ENCODE measurements at places on chromosomes 7 and 10. TPM values are rescaled to one million over a fixed set of nuclear protein-coding genes. Genes with fewer than 3 reads are reported as not detected.

GRCh38 chr10:13956826-13957225, 370.1 kb downstream of the PRPF18 start:
- no peaks in the 10 kb centered on the region for H3K4me1 ChIP-seq
- H3K4me3 ChIP-seq: no peak overlapping the region
- H3K27ac ChIP-seq: no peak overlapping the region

- peaks cover 10% of the 10 kb centered on the region for H3K4me1 ChIP-seq
- no peak overlapping the region for H3K27ac ChIP-seq
- no peak overlapping the region for H3K4me3 ChIP-seq
- peaks cover 15% of the 10 kb centered on the region for H3K36me3 ChIP-seq
- H3K27me3 ChIP-seq: no peaks in the 10 kb centered on the region
- no peak for DNase-seq
Observed at GRCh38 chr10:3772361-3773171, 12.4 kb downstream of the KLF6 start.

- H3K4me3 ChIP-seq: no peak overlapping the region
- no peaks in the 10 kb centered on the region for H3K4me1 ChIP-seq
- H3K27ac ChIP-seq: no peak overlapping the region
Observed at GRCh38 chr10:78336402-78336791, 302.7 kb downstream of the RPS24 start.

DNA sequence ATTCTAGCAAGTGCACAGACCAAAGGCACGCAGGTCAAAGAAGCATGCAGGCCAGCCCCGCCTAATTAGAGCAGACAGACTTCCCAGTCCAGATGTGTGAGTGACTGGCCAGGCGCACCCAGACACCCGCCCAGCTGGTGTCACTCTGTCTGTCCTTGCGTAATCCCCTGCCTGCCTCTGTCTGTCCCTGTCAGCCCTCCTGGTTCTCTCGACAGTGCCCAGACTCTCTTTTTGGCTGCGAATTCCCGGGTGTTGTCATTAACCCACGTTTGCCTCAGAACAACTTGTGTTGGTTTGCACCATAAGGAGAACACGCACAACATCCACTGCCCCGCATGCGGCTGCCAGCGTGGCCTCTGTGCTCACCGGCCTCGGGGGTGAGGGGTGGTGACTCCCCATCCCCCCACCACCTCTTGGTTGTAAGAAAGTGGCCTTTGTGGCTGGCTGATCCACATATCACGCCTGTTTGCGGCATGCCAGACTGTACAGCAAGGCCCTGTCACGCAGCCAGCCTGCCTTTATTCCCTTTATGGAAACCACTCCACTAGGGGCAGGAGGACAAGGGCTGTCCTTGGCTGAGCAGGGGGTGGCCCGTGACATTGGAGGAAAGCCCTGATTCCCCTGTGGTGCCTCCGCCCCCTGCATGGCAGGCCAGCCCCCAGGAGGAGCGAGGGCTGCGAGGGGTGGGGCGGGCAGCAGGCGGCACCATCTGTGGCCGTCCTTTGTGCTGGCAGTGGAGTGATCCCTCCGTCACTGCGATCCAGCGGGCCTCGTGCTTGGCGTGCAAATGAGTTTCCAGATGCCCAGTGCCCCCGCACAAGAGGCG, 72.8 kb upstream of the PPIF start:
- peak overlapping the region; percentile 49 for H3K27ac ChIP-seq
- no peaks in the 10 kb centered on the region for H3K27me3 ChIP-seq
- DNase-seq: peak; percentile 30
- H3K4me1 ChIP-seq: peaks cover 12% of the 10 kb centered on the region

DNA sequence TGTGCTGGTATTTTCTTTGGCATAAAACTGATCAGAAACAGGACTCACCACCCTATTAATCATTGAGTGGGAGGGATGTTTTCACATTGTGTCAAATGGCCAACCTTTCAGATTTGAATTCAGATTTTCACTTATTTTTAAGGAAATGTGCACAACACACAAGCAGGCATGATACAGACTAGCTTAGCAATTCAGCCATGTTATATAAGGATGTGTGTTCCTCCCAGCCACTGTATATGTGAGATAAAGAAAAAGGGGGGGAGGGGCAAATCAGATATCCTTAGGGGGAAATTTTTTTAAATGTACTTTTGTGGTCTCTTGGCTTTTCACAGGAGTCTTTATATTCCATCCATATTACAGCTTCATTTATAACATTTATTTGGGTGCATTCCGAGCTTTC, 3.1 kb downstream of the GAD2 start:
- no peak overlapping the region for H3K4me3 ChIP-seq
- H3K27me3 ChIP-seq: peaks cover 82% of the 10 kb centered on the region
- H3K36me3 ChIP-seq: no peaks in the 10 kb centered on the region
- no peak for DNase-seq
- H3K4me1 ChIP-seq: no peaks in the 10 kb centered on the region
- H3K27ac ChIP-seq: no peak overlapping the region

DNA sequence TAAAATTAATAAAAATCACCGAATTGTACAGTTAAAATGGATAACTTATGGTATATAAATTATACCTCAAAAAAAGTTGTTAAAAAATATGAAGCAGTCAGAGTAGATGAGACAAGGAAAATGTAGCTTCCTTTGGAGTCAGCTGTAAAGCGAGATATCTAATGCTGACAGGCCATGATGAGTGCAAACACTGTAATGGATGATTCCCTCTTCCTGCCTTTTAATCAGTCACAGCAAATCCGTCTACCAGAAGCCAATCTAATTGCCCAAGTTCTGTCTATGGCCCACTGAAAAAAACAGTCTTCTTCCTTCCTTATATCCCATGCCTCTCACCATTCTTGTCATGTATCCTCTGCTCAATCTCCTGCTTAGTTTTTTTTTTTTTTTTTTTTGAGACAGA, 59.9 kb upstream of the DNAJB12 start:
- no peaks in the 10 kb centered on the region for H3K4me1 ChIP-seq
- H3K4me3 ChIP-seq: no peak overlapping the region

GRCh38 chr10:122450353-122450990, 4.0 kb upstream of the ARMS2 start:
- H3K27ac ChIP-seq: no peak overlapping the region
- H3K36me3 ChIP-seq: no peaks in the 10 kb centered on the region
- H3K4me3 ChIP-seq: no peak overlapping the region
- H3K4me1 ChIP-seq: peaks cover 22% of the 10 kb centered on the region

- no peaks in the 10 kb centered on the region for H3K27me3 ChIP-seq
- peaks cover 5% of the 10 kb centered on the region for H3K36me3 ChIP-seq
- no peak overlapping the region for H3K27ac ChIP-seq
- H3K4me1 ChIP-seq: no peaks in the 10 kb centered on the region
- no peak for DNase-seq
Observed at GRCh38 chr7:93239824-93240223, 7.7 kb downstream of the VPS50 start.

- no peak for DNase-seq
- peaks cover 36% of the 10 kb centered on the region for H3K36me3 ChIP-seq
- H3K4me3 ChIP-seq: no peak overlapping the region
Observed at GRCh38 chr7:6393667-6394056, 54.1 kb downstream of the DAGLB start.

DNA sequence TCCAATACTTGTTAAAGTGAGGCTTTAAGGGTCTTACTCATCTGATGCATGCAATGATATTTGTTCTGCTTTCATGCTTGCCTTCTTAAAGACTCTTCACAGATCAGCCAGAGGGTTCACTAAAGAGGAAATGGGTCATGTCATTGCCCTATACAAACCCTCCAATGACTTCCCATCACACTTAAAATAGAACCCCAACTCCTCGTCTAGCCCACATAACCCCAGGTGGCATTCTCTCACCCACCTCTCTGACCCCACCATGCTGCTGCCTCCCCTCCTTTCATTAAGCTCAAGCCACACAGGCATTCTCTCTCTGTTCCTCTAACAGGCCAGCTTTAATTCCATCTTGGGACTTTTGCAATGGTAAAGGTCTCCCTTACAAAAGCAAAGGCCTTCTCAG, 253.6 kb downstream of the GRID1 start:
- no peaks in the 10 kb centered on the region for H3K4me1 ChIP-seq
- H3K4me3 ChIP-seq: no peak overlapping the region
- H3K27ac ChIP-seq: no peak overlapping the region
- no peaks in the 10 kb centered on the region for H3K36me3 ChIP-seq
- DNase-seq: no peak
- H3K27me3 ChIP-seq: no peaks in the 10 kb centered on the region

- H3K36me3 ChIP-seq: no peaks in the 10 kb centered on the region
- H3K27ac ChIP-seq: no peak overlapping the region
- H3K27me3 ChIP-seq: no peaks in the 10 kb centered on the region
- DNase-seq: no peak
Observed at GRCh38 chr7:16223963-16224707, 197.2 kb downstream of the CRPPA start.

DNA sequence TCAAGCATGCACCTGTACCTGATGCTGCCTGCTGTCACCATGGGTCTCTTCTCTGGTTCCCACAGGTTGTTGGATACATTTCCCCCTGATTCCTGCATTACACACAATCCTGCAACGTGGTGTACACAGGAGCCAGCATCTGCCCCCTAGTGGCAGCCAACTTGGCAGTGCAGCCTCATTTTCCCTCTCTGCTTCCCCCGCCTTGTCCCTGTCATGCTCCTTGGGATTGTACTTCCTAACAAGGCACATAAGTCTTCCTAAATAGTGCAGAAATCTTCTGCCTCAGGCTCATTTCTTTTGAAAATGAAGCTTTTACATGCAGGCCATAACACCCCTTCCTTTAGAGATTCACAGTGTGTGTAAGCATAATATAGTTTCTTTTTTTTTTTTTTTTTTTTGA, 387.5 kb downstream of the CCSER2 start:
- H3K27ac ChIP-seq: no peak overlapping the region
- H3K4me1 ChIP-seq: no peaks in the 10 kb centered on the region
- no peak overlapping the region for H3K4me3 ChIP-seq

DNA sequence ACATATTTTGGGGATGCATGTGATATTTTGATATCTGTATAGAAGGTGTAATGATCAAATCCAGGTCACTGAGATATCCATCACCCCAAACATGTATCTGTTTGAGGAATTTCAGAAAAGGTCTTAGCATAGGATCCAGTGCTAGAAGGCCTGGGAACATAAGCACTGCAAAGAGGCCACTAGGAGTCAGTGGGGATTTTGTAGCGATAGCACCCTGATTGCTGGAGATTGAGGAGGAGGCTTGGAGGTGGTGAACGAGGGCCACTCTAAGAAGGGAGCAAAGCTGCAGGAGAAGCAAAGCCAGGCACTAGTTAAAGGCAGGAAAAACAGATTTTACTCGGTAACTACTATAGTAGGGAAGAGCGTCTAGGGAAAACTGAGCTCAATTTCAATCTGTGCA, 324.0 kb downstream of the LHFPL3 start:
- H3K36me3 ChIP-seq: no peaks in the 10 kb centered on the region
- no peak overlapping the region for H3K27ac ChIP-seq
- no peaks in the 10 kb centered on the region for H3K4me1 ChIP-seq
- DNase-seq: no peak
- H3K4me3 ChIP-seq: no peak overlapping the region
- H3K27me3 ChIP-seq: no peaks in the 10 kb centered on the region

DNA sequence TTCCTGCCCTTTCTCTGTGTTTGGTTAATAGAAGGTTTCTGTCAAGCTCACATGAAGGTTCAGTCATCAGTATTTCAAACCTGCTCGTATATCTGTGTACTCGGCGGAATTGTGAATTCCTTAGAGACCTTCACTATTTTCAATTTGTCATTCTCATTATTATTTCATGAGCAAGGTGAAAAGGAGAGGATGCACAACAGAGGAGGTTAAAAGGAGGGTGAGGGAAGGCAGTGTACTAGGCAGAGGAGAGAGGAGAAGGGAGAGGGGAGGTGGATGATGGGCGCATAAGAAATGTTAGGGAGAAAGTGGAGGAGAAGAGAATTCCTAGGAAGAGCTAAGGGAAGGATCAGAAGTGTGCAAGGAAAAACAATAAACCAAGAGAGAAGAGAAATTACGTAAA, 185.0 kb upstream of the COBL start:
- H3K27ac ChIP-seq: no peak overlapping the region
- no peak for DNase-seq
- H3K27me3 ChIP-seq: no peaks in the 10 kb centered on the region
- no peaks in the 10 kb centered on the region for H3K4me1 ChIP-seq

- no peaks in the 10 kb centered on the region for H3K27me3 ChIP-seq
- H3K4me1 ChIP-seq: no peaks in the 10 kb centered on the region
- H3K27ac ChIP-seq: no peak overlapping the region
- no peak for DNase-seq
- no peak overlapping the region for H3K4me3 ChIP-seq
Observed at GRCh38 chr10:53370347-53370746, 597.8 kb upstream of the MBL2 start.

GRCh38 chr7:90816511-90817142, 220.5 kb downstream of the CDK14 start:
- no peak overlapping the region for H3K4me3 ChIP-seq
- no peak for DNase-seq
- no peaks in the 10 kb centered on the region for H3K36me3 ChIP-seq
- no peak overlapping the region for H3K27ac ChIP-seq

- no peaks in the 10 kb centered on the region for H3K4me1 ChIP-seq
- no peaks in the 10 kb centered on the region for H3K27me3 ChIP-seq
- no peak overlapping the region for H3K4me3 ChIP-seq
- no peak overlapping the region for H3K27ac ChIP-seq
Observed at GRCh38 chr10:62961951-62962523, 145.9 kb upstream of the EGR2 start.

- no peaks in the 10 kb centered on the region for H3K36me3 ChIP-seq
- no peak overlapping the region for H3K4me3 ChIP-seq
- H3K27ac ChIP-seq: no peak overlapping the region
Observed at GRCh38 chr10:1399431-1400100, 337.8 kb downstream of the ADARB2 start.

- no peak overlapping the region for H3K4me3 ChIP-seq
- no peak for DNase-seq
- no peaks in the 10 kb centered on the region for H3K4me1 ChIP-seq
- H3K36me3 ChIP-seq: no peaks in the 10 kb centered on the region
- H3K27me3 ChIP-seq: no peaks in the 10 kb centered on the region
Observed at GRCh38 chr10:52056291-52056690, 257.8 kb upstream of the DKK1 start.

GRCh38 chr7:16559497-16560179, 33.0 kb downstream of the LRRC72 start:
- no peaks in the 10 kb centered on the region for H3K4me1 ChIP-seq
- no peak overlapping the region for H3K4me3 ChIP-seq
- H3K36me3 ChIP-seq: no peaks in the 10 kb centered on the region
- DNase-seq: no peak

DNA sequence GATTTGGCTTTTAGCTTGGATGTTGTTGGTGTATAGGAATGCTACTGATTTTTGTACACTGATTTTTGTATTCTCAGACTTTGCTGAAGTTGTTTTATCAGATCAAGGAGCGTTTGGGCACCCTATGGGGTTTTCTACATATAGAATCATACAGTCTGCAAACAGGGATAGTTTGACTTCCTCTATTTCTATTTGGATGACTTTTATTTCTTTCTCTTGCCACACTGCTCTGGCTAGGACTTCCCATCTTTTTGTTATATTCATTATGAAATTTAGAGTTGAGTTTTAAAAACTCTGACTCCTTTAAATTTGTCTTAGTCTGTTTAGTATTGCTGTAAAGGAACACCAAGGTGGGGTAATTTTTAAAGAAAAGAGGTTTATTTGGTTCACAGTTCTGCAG, 4.7 kb downstream of the ZNF786 start:
- no peaks in the 10 kb centered on the region for H3K4me1 ChIP-seq
- DNase-seq: no peak
- H3K27ac ChIP-seq: no peak overlapping the region

Gene MAGI2
- 2.6 TPM for polyA plus RNA-seq

Gene MPP7
- 16.2 TPM for polyA plus RNA-seq

Gene TBC1D12
- 12.1 TPM for polyA plus RNA-seq

Gene NKX1-2
- polyA plus RNA-seq: 7.7 TPM

Gene H2BK1
- not detected for polyA plus RNA-seq

Gene ING3
- 22.6 TPM for polyA plus RNA-seq

Gene FAM25C
- polyA plus RNA-seq: not detected

Gene NOS3
- polyA plus RNA-seq: 10.3 TPM
